Fibroblast of lung (primary cell): ENCODE measurements at places on chromosomes 16 and 17. TPM values are rescaled to one million over a fixed set of nuclear protein-coding genes. Genes with fewer than 3 reads are reported as not detected.

- H3K36me3 ChIP-seq, result no peaks in the 10 kb centered on the region
- DNase-seq, result no peak
- H3K27ac ChIP-seq, result no peak overlapping the region
- H3K4me3 ChIP-seq, result no peak overlapping the region
Measured at GRCh38 chr16:87652799-87653198, 50.5 kb downstream of the JPH3 start.

GRCh38 chr17:41666708-41667279 lies 21.9 kb upstream of the EIF1 start:
- H3K36me3 ChIP-seq, result no peaks in the 10 kb centered on the region
- peak overlapping the region; percentile 49 for H3K4me3 ChIP-seq
- peak; percentile 51 for DNase-seq
- H3K27me3 ChIP-seq, result no peaks in the 10 kb centered on the region

DNA sequence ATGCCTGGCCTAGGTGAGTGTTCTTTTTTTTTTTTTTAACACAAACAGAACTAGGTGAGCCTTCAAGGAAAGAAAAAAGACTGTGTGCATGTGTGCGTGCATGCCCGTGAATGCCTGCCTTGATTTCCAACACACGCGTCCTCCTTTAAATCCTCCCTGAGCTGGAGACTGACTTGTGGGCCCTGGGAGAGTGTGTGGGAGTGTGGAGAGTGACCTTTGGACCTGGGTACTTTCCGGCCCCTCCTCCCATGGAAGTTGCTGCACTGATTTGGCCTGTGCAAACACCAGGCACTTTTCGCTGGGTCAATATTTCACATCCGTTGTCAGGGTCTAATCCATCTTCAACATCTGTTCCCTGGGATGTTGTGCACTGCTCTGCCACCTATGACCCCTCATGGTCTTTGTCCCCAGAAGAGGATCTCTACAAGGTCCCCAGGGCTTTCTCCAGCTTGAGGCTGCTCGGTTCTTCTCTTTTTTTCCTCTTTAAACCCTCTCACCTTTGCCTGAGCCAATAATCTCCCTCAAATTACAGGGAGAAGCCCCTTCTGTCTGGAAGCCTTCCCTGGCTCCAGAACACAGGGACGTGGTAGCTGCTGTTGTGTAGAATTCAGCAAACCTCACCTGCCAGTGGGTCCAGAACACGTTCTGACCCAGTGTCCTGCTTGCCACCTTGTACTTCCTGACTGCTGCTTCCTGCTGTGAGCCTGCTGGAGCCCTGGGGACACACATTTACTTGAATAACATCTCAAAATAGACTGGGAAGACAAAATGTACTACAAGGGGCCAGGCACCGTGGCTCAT lies 20.8 kb upstream of the ATP5MC1 start:
- no peaks in the 10 kb centered on the region for H3K4me1 ChIP-seq
- H3K27ac ChIP-seq, result no peak overlapping the region
- H3K4me3 ChIP-seq, result no peak overlapping the region

GRCh38 chr17:32586666-32587065 lies 99.9 kb downstream of the CDK5R1 start:
- H3K36me3 ChIP-seq, result no peaks in the 10 kb centered on the region
- no peaks in the 10 kb centered on the region for H3K4me1 ChIP-seq
- no peak for DNase-seq

Gene CX3CL1
- under 0.01 TPM in 1 of 2 replicates, not detected in the other for total RNA-seq

Gene NME1
- 75.8 and 108 TPM in 2 replicates for total RNA-seq

DNA sequence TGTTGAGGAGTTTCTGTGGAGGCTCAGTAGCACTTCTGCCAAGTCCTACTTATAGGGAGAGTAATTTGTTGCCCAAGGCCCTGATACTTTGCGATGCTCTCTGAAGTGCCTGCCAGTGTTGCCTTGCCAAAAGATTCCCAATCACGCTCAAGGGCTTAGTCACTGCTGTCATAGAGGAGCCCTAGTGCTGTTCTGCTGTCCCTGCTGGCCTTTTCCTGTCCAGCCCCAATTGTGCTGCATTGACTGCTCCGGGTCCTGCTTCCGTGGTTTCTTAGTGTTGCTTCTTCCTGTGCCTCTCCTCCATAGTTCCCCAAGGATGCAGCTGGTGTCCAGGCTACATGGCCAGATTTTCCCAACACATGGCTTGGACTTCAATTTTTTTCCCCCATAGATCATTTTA lies 13.9 kb downstream of the NUP93 start:
- DNase-seq, result peak; percentile 55
- no peaks in the 10 kb centered on the region for H3K36me3 ChIP-seq
- no peak overlapping the region for H3K4me3 ChIP-seq
- H3K27me3 ChIP-seq, result no peaks in the 10 kb centered on the region
- peaks cover 17% of the 10 kb centered on the region for H3K4me1 ChIP-seq

Gene SLC7A6
- total RNA-seq, result 8.5 and 11.9 TPM in 2 replicates

- DNase-seq, result no peak
- no peak overlapping the region for H3K4me3 ChIP-seq
- H3K27ac ChIP-seq, result no peak overlapping the region
- H3K27me3 ChIP-seq, result no peaks in the 10 kb centered on the region
Measured at GRCh38 chr16:50023641-50024040, 1.4 kb upstream of the CNEP1R1 start.

Gene TBC1D3
- not detected in 2 replicates for total RNA-seq

DNA sequence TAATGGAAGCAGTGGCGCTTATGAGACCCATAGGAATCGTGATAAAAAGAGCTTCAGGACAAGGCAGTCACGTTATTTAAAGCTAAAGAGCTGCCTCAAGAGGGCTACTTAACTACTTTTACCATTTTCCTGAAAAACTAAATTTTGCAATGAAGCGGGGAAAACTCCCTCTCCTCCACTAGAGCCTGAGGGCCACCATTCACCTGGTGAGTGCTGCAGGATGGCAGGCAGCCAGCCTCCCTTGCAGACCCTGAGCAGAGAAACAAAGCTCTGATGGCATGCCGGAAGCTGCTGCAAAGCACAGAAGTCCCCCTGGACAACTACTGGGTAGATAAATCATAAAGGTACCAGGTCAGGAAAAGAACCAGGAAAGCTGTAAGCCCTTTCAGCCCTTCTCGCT lies 8.4 kb downstream of the AKTIP start:
- no peak for DNase-seq
- H3K4me1 ChIP-seq, result no peaks in the 10 kb centered on the region
- no peaks in the 10 kb centered on the region for H3K27me3 ChIP-seq

DNA sequence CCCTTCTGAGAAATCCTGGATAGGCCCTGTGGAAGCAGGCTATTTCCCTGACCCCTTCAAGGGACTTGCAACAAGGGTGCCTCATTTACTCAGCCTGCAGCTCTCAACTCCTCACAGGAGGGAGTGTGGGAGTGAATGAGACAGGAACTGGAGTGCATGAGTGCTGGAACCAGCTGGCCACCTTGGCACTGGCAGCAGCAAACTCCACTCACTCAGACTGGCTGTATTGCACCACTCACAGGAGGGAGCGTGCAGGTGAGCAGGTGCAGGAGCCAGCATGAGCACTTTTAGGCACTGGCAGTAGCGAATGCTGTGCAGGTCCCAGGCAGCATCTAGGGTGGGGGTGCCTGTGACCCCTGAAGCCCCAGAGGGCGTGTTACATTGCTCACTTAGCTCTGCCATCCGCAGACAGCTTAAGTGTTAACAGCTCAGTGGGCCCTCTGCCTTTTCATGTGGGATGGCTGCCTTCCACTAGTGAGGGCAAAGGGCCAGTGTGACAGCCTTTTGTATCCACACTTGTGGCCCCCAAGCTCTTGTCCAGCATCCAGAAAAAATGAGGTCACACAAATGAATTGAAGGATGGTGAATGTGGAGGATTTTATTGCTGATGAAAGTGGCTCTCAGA lies 11.0 kb upstream of the ZNHIT3 start:
- no peak overlapping the region for H3K4me3 ChIP-seq
- H3K27me3 ChIP-seq, result no peaks in the 10 kb centered on the region
- DNase-seq, result no peak
- H3K36me3 ChIP-seq, result no peaks in the 10 kb centered on the region
- no peak overlapping the region for H3K27ac ChIP-seq

GRCh38 chr17:41635121-41636097 lies 11.0 kb upstream of the KRT17 start:
- no peaks in the 10 kb centered on the region for H3K4me1 ChIP-seq
- H3K36me3 ChIP-seq, result no peaks in the 10 kb centered on the region
- H3K27ac ChIP-seq, result no peak overlapping the region

DNA sequence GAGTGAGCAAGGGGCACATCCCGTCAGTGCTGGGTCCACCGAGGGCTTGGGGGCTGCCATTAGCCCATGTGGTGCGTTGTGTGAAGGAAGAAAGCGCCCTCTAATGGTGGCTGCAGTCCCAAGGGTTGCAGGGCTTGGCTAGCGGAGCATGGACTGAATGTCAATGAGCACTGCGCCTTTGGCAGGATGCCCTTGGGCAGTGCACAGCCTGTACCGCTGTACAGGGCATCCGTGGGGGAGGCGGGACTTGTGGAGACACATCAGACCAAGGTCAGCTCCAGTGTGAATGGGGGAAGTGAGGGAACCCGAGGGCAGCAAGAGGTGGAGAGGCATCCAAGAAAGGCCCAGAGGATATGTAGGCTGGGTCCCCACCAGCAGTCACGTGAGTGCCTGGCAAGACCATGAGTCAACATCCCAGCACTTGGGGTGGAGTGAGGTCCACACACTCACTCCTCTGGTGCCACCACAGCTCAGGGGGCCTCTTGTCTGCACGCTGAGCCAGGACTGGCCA lies 75.5 kb upstream of the MED9 start:
- peaks cover 2% of the 10 kb centered on the region for H3K4me1 ChIP-seq
- H3K36me3 ChIP-seq, result no peaks in the 10 kb centered on the region

- no peak overlapping the region for H3K4me3 ChIP-seq
- no peak overlapping the region for H3K27ac ChIP-seq
- peaks cover 3% of the 10 kb centered on the region for H3K27me3 ChIP-seq
- no peak for DNase-seq
- H3K36me3 ChIP-seq, result no peaks in the 10 kb centered on the region
Measured at GRCh38 chr17:41629826-41630670, 5.7 kb upstream of the KRT17 start.

- no peak overlapping the region for H3K4me3 ChIP-seq
- no peaks in the 10 kb centered on the region for H3K36me3 ChIP-seq
- H3K27me3 ChIP-seq, result no peaks in the 10 kb centered on the region
- no peak for DNase-seq
Measured at GRCh38 chr16:82636485-82636884, 9.7 kb downstream of the CDH13 start.

Gene NEUROD2
- not detected in 2 replicates for total RNA-seq

- H3K4me3 ChIP-seq, result no peak overlapping the region
- no peaks in the 10 kb centered on the region for H3K36me3 ChIP-seq
- peaks cover 21% of the 10 kb centered on the region for H3K4me1 ChIP-seq
Measured at GRCh38 chr16:57624044-57624688, 4.3 kb upstream of the ADGRG1 start.

DNA sequence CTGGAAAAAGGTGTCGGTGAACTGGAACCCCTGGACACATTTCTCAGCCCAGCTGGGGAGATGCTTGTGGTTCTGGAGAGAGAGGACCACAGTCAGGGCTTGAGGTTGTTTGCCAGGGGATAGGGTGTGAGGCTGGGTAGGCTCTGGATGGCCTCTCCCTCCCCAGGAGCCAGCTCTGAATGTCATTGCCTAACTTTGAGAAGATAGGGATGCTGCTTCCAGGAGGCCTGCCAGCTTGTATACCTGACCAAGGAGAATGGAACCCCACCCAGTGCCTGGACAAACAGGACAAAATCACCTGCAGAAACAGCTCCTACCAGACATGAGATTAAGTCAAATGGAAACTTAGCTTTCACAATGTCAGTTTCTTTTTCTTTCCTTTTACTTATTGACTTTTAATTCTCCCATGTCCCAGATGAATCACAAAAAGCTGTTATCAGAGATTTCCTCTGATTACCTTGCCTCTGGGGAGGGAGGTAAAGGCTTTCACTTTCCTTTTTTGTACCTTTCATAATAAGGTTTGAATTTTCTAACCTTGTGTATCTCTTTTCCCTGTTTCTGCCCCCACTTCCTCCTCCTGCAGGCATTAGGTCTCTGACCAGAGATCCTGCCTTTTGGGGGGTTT lies 29.8 kb upstream of the PLLP start:
- no peaks in the 10 kb centered on the region for H3K27me3 ChIP-seq
- no peaks in the 10 kb centered on the region for H3K36me3 ChIP-seq
- H3K4me3 ChIP-seq, result no peak overlapping the region
- H3K4me1 ChIP-seq, result no peaks in the 10 kb centered on the region
- no peak for DNase-seq

GRCh38 chr17:33789658-33790057 lies 465.4 kb upstream of the CCL2 start:
- no peak overlapping the region for H3K27ac ChIP-seq
- no peaks in the 10 kb centered on the region for H3K36me3 ChIP-seq
- no peaks in the 10 kb centered on the region for H3K27me3 ChIP-seq
- no peak overlapping the region for H3K4me3 ChIP-seq

- H3K36me3 ChIP-seq, result no peaks in the 10 kb centered on the region
- no peaks in the 10 kb centered on the region for H3K27me3 ChIP-seq
- no peak for DNase-seq
- H3K4me1 ChIP-seq, result no peaks in the 10 kb centered on the region
- no peak overlapping the region for H3K27ac ChIP-seq
Measured at GRCh38 chr17:73823684-73824083, 179.4 kb upstream of the SDK2 start.

Gene KCNJ12
- total RNA-seq, result 0.66 and 1.5 TPM in 2 replicates

Gene SKAP1
- total RNA-seq, result not detected in 2 replicates

DNA sequence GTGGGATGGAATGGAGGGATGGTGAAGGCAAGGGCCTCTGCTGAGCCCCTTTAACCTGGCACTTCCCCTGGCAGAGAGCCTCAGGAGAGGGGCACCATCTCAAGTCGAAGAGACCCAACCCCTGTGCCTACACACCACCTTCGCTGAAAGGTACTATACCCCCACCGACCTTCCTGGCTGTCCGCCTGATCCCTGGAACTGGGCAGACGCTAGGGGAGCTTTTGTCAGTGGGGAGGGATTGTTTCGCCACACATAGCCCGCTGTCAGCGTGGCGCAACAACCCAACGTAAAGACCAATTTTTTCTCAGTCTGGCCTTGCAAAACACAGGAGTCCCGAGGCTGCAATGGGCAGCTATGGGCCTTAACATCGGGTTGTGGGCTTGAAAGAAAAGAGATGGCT lies 3.1 kb downstream of the PPP1R1B start:
- no peak overlapping the region for H3K4me3 ChIP-seq
- DNase-seq, result no peak
- no peak overlapping the region for H3K27ac ChIP-seq
- no peaks in the 10 kb centered on the region for H3K4me1 ChIP-seq

DNA sequence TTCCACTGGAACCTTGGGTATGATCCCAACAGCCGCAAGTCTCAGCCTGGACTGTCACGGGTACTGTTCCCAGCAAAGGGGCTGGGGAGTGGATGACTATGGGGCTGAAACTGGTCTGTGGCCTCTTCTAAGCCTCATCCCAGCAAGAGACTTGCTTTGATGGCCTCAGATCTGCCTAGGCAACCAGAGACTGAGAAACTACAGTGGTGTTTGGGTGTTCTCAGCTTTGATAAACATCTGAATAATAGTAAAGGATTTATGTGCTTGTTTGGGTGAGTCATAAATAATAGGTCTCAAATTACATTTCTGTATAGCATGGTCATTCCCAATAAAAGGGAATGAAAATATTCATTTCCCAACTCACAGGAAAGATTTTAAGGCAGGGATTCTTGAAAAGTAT lies 30.2 kb upstream of the ULK2 start:
- no peaks in the 10 kb centered on the region for H3K27me3 ChIP-seq
- peaks cover 8% of the 10 kb centered on the region for H3K4me1 ChIP-seq
- H3K27ac ChIP-seq, result peak overlapping the region; percentile 69
- no peak overlapping the region for H3K4me3 ChIP-seq

Gene CHST4
- total RNA-seq, result not detected in 2 replicates
